ENCODE measurements at places on chromosomes 6 and 20. TPM values are rescaled to one million over a fixed set of nuclear protein-coding genes. Genes with fewer than 3 reads are reported as not detected.

DNA sequence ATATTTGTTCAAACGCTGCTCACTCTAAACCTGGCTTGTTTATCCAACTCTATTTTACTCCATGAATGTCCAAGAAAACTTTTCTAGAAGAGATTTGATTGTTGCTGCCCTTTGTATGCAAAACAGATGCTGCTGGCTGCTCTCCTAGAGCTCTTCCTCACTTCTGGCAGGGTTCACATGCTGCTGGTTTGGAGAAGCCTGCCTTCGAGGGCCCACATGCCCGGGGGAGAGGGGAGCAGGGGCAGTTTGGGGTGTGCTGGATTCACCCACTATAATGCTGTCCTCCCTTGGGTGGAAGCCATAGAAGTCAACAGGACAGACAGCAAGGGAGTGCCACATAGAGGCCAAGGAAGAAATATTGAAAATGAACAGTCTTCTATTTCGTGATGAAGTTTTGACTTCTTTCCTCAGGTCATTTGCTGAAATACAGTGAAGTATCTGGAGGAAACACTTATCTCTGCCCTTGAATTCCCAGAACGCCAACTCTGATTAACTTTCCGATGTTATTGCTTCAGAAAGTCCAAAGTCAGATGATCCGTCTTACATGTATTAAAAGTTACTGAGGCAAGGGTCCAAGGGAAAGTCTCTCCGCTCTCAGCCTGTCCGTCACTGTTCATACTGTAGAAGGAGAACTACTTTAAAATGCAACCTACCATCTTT, 32.4 kb downstream of the LY86 start:
- DNase-seq: no peak

DNA sequence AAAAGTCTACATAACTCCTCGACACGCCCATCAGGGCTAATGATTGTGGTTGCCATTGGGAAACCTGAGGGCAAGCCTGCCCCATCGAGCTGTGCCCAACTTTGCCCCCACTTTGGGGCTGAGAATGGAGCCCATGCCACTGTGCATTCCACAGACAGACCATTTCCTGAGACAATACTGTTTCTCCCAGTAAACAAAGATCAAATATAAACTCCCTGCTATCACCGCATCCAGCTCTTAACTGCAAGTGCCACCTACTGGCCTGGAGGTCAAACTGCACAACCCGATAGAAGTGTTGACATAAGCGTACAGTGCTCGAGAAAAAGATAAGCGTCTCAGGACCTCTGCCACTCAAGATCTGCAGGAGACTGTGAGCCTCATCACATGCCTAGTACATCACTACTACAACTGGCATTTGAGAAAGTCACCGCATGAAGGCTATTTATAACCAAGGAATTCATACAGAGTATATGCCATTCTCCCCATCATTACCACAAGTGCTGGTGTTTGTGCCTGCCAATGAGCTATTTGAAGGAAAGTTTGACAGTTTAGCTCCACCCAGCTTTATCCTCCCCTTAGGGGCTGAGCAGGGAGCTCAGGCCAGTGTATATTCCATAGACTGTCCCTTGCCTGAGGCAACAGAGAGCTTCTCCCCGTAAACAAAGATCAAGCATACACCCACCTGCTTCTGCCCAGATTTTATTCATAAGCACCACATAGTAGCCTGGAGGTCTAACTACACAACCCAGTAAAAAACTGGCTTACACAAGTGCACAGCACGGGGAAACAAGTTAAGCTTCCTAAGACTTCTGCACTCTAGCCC, 4.5 kb upstream of the DEFB126 start:
- no peak for DNase-seq

DNA sequence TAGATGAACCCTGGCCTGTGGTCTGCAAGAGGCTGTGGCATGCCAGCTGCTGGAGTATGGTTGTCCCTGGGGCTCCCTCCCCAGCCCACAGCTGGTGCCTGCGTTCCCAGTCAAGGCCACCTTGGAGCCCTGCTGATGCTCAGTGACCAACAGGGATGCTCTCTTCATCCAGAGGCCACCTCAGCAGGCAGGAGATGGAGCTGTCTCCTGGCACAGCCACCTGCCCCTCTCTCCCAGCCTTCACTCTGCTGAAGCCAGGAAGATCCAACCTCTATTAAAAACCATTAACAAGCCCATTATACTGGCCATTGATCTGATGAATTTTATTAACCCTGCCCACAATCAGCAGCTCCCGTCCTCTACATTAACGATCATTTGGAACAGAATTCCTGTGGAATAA, 40.4 kb downstream of the ADTRP start:
- no peak for DNase-seq

- DNase-seq: no peak
Observed at GRCh38 chr6:167130712-167131684, 8.1 kb downstream of the CCR6 start.

- DNase-seq: no peak
Observed at GRCh38 chr20:50408526-50409364, 101.4 kb upstream of the PTPN1 start.

DNA sequence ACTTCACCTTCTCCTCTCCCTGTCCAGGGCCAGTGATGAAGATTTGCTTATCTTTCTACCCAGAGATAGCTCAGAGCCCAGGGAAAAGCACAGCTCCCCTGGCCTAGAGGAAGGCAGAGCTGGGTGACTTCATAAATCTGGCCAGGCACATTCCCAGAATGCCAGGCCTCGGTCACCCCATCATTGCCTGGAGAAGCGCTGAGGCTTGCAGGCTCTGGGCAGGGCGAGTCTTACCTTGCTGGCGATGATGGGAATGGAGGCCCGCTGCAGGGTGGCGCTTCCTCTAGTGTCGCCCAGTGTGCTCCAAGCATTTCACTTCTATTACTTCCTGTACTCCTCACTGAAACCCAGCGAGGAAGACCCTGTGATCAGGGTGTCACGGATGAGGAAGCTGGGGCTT, 60.1 kb downstream of the DAAM2 start:
- no peak for DNase-seq

DNA sequence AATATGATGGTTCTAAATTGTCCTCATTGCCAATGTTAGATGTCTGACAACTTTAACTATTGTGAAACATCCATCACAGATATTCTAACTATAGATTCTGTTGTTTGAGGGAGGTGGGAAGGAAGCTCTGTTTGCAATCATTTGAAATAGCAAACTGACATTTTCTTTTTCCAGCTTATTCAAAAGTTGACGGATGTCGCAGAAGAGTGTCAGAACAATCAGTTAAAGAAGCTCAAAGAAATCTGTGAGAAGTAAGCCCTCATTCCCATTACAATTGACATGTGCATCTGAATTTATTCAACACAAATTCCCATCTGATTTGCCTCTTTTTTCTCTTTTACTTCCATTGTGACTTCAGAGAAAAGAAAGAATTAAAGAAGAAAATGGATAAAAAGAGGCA, 280.6 kb upstream of the PLCB4 start:
- no peak for DNase-seq

GRCh38 chr6:41736186-41736733, 852 bp upstream of the TFEB start:
- no peak for DNase-seq

- DNase-seq: no peak
Observed at GRCh38 chr6:1163501-1163900, 148.4 kb upstream of the FOXQ1 start.

GRCh38 chr20:25315418-25316210, 67.7 kb downstream of the PYGB start:
- no peak for DNase-seq

FAM217A gene
- total RNA-seq: not detected

SLC17A3 gene
- total RNA-seq: not detected

NR2E1 gene
- 0.13 TPM for total RNA-seq

TRIM39 gene
- 13.4 TPM for total RNA-seq

UST gene
- 0.15 TPM for total RNA-seq

PHACTR1 gene
- total RNA-seq: 0.05 TPM

FLRT3 gene
- 0.67 TPM for total RNA-seq

LRRN4 gene
- 0.57 TPM for total RNA-seq

PGC gene
- 0.18 TPM for total RNA-seq

ACOT8 gene
- total RNA-seq: 21.1 TPM

Data from Panc1 (cell line).